ENCODE measurements at places on chromosomes 5 and 9. TPM values are rescaled to one million over a fixed set of nuclear protein-coding genes. Genes with fewer than 3 reads are reported as not detected.

Gene RXFP3
- not detected for total RNA-seq

Gene GLRX
- total RNA-seq, result 23.4 TPM

Gene PCDHB10
- not detected for total RNA-seq

Gene PSD2
- total RNA-seq, result not detected

Gene C9orf50
- not detected for total RNA-seq

Gene OBP2B
- total RNA-seq, result not detected

Gene ITGA2
- total RNA-seq, result 0.79 TPM

Gene DOCK2
- 245 TPM for total RNA-seq

Gene LRRC70
- total RNA-seq, result 0.86 TPM

Gene NRARP
- total RNA-seq, result 1.6 TPM

Gene KDM3B
- total RNA-seq, result 59.5 TPM

Gene PCDHB3
- total RNA-seq, result not detected

Gene SLC2A6
- 2.0 TPM for total RNA-seq

Gene DIPK1B
- total RNA-seq, result 0.67 TPM

Gene COX7C
- 408 TPM for total RNA-seq

Gene GPSM1
- 12.3 TPM for total RNA-seq

Gene SLC4A9
- 0.56 TPM for total RNA-seq

Gene PCAT7
- not detected for total RNA-seq

Gene C1QTNF2
- not detected for total RNA-seq

Gene ADAMTS19
- not detected for total RNA-seq

Gene FAT2
- not detected for total RNA-seq

Gene ZFP2
- 0.86 TPM for total RNA-seq

Gene LIX1
- total RNA-seq, result not detected

Gene GDNF
- total RNA-seq, result not detected

Gene C9
- total RNA-seq, result not detected

Gene ACOT12
- total RNA-seq, result not detected

All from activated T-cell treated with anti-CD3 and anti-CD28 coated beads, Interleukin-2, amount 50 U/mL, for 72 hours (primary cell).